ENCODE measurements at places on chromosomes 1 and 21.

DNA sequence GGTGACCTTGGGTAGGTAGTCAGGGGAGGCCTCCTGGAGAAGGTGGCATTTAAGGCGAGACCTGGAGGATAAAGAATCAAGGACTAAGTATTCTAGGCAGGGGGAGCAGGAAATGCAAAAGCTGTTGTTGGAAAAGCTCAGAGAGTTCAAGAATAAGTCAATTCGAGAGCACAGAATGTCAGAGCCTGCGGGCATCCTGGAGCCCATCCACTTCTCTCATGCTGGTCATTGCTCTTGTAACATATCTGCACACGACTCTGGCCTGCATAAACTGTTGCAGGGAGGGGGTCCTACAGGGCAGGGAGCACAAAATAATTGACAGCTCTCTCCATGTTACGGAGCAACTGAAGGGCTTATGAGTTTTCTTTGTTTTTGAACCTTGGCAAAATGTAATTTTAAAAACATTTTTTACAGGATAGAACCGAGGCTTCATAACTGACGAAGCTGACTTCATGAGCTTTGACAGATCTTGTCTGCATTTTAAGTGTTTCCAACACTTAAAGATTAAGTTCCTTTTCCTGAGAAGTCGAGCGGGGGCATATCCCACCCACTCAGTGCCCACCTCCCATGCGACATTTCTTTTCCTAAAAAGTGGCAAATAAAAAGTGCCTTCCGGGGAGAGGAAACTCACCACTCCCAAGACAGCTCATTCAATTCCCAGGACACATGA, 4.2 kb downstream of the PLA2G5 start:
- DNase-seq = no peak

GRCh38 chr1:204927673-204928641, 57.3 kb downstream of the NFASC start:
- no peak for DNase-seq

GRCh38 chr1:69952676-69953075, 252.7 kb downstream of the LRRC40 start:
- no peak for DNase-seq

GRCh38 chr1:19418503-19418971, 66.8 kb downstream of the CAPZB start:
- no peak for DNase-seq

DNA sequence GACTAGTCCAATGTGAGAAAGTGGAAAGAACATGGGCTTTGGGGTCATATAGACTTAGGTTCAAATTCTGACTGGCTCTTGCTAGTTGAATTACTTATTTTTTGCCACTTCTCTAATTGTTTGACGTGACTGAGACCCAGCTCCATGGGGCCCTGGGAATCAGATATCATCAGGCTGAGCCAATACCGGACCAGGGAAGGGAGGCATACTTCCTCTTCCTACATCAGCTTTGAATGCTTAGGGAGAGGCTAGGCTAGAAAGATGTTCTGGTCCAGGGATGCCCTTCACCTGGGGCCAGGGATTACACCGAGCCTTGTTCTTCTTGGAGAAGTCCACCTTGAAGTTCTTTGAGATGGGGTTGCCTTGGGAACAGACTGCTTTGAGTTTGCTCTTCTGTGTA, 3.7 kb upstream of the NR1I3 start:
- no peak for DNase-seq

GRCh38 chr21:36419996-36420395, 34.8 kb downstream of the CHAF1B start:
- peak; percentile 45 for DNase-seq

DNA sequence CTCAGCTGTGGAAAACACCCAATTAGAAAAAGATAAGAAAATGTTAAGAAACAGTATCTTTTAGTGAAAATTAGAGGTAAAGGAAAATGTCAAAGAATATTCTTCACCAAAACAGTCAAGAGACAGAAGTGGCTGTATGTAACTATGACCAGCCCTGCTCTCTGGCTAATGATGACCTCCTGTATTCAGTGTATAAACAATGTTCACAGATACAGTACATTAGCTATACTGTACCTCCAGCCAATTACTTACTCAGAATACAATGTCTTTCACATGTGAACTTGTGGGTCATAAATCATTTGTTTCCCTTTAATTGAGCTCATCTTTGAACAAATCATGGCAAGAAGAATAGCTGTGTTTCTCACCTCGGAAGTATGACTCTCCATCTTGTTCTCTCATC, 432.0 kb downstream of the LMO4 start:
- no peak for DNase-seq

GRCh38 chr1:40423264-40423642, 27.0 kb upstream of the ZFP69B start:
- DNase-seq = no peak

- DNase-seq = no peak
Observed at GRCh38 chr1:92695104-92695503, 89.8 kb downstream of the EVI5 start.

DNA sequence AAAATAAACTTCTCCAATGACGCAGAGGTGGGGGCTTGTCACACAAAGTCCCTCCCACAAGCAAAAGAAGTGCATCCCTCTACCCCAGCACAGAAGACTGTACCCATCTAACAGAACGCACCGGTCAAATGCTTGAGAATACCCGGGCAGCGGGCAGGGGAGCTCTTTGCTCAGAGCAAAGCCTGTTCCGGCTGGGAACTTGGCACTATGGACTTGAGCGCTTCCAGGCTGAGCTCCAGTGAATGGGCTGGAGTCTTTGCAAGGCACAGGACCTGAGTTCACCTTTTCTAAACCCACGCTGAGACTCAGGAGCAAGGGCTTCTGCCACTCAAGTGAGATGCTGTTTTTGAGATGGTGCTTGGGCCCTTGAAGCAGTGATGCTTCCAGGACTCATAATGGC, 20.3 kb downstream of the RHBG start:
- DNase-seq = no peak

GRCh38 chr1:42684139-42684538, 1.9 kb downstream of the YBX1 start:
- DNase-seq = no peak

DNA sequence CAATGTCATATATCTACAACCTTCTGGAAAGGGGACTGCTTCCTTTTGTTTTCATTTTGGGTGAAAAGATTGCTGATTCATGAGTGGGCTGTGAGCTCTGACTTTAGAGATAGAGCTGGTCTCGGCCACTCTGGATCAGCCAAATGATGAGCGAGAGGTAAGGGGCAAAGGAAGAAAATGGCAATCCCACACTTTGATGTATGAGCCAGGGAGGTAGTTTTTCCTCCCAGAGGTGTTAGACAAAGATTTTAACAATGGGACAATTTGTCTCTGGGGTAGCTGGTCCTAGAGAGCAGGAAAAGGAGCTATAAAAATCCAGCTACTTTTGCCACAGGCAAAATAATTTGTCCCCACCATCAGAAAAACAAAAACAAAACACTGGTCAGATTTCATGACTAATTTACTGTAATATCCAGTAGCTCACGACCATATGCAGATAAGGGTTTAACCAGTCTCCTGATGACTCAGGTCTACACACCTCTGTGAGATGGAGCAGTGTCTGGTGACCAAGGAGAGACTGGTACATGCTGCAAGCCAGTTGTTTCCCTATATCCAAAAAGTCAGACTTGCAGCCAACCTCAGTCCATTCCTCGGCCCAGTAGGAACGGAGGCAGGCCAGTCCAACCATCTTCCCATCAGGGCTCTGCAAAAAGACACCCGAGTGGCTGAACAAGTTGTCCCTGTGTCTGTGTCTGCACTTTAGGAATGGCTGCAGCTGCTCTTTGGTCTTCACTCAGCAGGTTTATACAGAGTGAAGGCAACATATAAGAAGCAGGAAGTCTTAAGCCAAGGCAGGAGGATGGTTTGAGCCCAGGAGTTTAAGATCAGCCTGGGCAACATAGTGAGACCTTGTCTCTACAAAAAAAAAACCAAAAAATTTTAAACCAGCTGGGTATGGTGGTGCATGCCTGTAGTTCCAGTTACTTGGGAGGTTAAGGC, 29.2 kb downstream of the DNASE2B start:
- no peak for DNase-seq

DNA sequence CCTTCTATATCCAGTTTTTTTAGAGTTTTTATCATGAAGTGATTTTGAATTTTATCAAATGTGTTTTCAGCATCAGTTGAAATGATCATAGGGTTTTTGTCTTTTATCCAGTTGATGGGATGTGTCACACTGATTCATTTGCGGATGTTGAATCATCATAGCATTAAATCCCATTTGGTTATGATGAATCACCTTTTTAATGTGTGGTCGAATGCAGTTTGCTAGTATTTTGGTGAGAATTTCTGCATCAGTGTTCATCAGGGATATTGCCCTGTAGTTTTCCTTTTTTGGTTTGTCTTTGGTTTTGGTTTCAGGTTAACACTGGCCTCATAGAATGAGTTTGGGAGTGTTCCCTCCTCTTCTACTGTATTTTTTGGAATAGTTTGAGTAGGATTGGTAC, 80.3 kb downstream of the DIRAS3 start:
- peak; percentile 87 for DNase-seq

DNA sequence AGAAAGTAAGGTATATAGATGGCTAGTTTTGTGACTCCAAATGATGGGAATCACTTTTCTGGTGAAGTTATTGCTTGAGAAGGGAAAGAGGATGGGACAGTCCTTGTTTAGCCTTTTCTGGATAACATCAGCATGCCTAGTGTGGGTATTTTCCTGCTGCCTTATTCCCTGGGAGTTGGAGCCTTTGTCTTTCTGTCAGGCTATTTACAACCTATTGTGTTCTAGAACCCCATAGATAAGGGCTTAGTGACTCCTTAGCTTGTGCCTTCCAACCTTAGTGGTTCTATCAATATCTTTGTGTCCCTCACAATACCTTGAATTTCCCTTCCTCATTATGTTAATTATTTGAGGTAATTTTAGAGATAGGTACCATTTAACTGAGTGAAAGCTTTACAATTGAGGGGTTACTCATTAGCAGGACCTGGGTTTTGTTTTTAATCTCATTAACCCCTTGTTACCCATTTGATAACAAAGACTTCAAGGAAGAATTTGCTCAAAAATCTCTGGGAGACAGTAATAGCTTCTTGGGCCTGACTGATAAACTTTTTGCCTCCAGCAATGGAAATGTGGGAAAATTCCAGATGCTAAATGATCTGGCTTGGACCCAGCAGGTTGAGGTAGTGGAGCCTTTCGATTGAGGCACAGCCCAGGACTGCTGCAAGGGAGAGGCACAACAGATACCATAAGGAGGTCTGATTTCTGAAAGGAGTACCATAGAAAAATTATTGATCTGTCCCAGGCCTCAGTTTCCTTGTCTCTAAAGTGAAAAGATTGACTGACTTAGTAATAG, 49.0 kb downstream of the CACHD1 start:
- no peak for DNase-seq

GRCh38 chr1:117003223-117003875, 1.8 kb downstream of the CD101 start:
- DNase-seq = no peak

DNA sequence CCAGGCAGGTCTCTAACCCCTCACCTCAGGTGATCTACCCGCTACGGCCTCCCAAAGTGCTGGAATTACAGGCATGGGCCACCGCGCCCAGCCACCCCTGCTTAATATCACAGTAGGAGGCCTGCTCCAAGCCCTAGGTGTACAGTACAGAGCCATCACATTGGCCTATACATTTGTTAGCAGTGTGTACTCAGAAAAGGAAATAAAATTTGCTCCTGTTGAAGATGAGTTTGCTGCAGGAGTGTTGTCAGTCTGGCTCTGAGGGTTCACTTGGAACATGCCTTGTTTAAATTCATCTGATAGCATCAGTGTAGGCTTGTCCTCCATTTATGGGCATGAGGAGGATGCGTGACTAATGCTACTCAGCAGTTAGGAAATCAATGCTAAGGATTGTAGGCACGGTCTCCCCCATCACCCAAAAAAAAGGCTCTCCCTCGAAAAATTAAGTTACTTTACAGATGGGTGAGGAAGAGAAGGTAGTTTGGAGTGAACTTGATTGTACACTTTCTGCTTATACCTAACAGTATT, 4.6 kb upstream of the ENAH start:
- peak; percentile 83 for DNase-seq

DNA sequence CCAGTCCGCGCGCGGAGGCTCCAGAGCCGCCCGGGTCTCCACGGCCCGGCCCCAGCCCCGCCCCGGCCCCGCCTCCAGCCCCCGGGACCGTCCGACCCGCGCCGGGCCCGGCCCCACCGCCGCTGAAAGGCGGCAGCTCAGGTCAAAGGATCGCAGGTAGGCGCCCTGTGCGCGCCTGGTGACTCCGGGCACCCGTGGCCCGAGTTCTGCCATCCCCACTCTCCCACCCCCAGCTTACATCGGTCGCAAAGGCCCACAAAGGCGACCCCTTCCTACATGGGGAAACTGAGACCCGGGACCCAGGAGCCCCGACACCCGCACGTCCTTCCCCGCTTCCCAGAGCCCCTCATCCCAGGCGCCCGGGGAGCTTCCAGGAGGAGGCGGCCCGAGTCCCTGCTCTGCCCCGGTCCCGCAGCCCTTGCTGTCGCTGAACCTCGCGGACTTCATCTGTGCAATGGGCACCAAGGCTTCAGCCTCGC, at the start of gene TMEM200B:
TSS of gene TMEM200B (minus strand) at position 17 of the 479 bp plus-strand sequence. CDS start 2,075 bp downstream, outside the sequence.
- DNase-seq = no peak

- DNase-seq = no peak
Observed at GRCh38 chr1:227887697-227888403, 59.9 kb downstream of the WNT9A start.

GRCh38 chr1:36699113-36699911, 216.6 kb upstream of the CSF3R start:
- no peak for DNase-seq

- no peak for DNase-seq
Observed at GRCh38 chr1:41488040-41488951, 3.8 kb upstream of the EDN2 start.

GRCh38 chr1:116847688-116848531, 61.8 kb upstream of the PTGFRN start:
- DNase-seq = peak; percentile 34

DNA sequence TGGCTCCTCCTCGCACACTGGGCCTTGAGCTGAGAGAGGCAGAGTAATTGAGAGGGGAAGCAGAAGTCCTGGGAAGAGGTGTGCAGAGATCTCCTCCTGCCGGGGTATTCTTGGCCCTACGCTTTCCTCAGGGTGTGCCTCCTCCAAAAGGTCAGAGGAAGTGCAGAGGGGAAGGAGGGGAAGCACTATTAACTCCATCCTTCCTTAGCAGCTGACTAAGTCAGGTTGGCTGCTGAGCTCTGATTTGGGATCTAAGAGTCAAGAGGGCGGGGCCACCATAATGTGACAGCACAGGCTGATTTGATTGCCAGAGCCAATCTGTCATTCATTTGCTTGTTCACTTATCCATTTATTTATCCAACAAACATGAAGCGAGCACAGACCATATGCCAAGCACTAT, 12.3 kb downstream of the ATP2B4 start:
- DNase-seq = no peak

- no peak for DNase-seq
Observed at GRCh38 chr1:26972390-26972789, 12.1 kb upstream of the KDF1 start.

- DNase-seq = no peak
Observed at GRCh38 chr1:45410850-45411509, 70.7 kb upstream of the MUTYH start.

GRCh38 chr1:64517640-64518039, 47.7 kb downstream of the CACHD1 start:
- no peak for DNase-seq

DNA sequence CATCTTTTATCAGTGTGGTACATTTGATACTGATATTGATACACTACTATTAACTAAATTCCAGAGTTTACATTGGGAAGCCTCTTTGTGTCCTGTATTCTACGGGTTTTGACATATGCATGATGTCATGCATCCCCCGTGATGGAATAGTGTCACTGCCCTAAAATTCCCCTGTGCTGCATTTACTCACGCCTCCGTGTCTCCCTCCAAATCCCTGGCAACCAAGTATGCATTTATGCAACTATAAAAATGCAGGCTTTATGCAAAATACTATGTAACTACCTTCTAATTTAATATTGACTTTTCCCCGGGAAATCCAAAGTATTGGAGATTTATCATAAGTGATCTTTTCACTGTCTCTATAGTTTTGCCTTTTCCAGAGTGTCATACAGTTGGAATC, 453.7 kb upstream of the RUNX1 start:
- no peak for DNase-seq
